Ascending aorta (tissue), 2 donors: ENCODE measurements at places on chromosomes 3 and 15. TPM values are rescaled to one million over a fixed set of nuclear protein-coding genes. Genes with fewer than 3 reads are reported as not detected.

DNA sequence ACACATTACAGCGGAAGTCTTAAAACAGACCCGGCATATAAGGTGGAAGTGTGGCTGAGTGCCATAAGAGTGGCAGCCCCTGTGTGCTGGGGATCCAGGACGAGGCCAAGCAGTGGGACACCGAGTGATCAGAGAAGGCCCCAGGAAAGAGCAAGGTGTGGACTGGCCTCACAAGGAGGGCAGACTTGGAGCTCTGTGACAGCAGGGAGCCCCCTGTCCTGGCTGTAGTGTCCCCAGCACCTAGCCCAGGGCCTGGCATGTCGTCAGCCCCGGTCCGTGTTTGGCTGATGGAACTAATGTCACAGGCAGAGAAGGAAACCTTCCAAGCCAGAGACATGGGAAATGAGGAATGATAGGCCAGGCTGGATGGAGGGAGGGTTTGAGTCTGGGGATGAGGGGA lies 4.8 kb downstream of the PDIA5 start:
- DNase-seq: no peak

DNA sequence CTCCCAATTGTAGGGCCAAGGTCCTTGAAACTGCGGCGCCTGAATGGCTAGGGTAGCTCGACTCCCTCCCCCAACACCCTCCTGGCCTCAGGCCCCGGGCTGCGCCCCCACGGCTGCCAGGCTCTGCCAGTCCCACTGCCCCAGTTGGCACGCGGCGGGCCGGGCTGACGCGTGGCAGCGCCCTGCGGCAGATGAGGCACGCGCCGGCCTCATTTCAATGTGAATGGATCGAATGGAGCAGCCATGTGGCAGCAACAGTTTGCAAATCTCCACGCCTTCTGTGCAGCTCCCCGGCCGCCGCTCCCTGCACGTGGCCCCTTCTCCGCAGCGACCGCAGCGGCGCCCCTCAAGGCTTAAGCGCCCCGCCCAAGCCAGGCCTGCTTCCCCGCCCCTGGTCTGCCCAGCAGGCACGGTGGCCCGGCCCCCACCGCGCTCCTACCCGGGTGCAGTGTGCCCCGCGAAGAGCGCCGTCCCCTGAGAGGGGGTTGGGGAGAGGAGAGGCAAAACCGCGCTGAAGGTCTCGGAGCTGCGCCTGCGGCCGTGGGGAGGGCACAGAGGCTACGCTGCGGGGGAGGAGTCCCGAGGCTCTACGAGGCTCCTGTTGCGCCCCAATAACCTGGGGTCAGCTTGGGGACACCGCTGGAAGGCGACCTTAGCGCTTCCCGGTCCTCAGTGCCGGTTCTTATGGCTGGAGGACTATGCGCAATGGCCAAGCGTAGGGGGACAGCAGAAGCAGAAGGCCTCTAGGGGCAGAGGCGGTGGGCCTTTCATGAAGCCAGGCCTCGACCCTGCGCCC lies 3.1 kb upstream of the DLL4 start:
- no peak for DNase-seq

- no peak for DNase-seq
These were observed 571.9 kb downstream of the TAFA4 start for GRCh38 chr3:68360492-68360891.

FEZF2 gene
- total RNA-seq: not detected

GRCh38 chr15:67803996-67804843 lies 21.1 kb upstream of the SKOR1 start:
- DNase-seq: no peak

STRIT1 gene
- not detected for total RNA-seq

GRCh38 chr3:41698898-41699297 lies 263.0 kb downstream of the ULK4 start:
- DNase-seq: no peak
